ENCODE measurements at places on chromosomes 3 and 15.

DNA sequence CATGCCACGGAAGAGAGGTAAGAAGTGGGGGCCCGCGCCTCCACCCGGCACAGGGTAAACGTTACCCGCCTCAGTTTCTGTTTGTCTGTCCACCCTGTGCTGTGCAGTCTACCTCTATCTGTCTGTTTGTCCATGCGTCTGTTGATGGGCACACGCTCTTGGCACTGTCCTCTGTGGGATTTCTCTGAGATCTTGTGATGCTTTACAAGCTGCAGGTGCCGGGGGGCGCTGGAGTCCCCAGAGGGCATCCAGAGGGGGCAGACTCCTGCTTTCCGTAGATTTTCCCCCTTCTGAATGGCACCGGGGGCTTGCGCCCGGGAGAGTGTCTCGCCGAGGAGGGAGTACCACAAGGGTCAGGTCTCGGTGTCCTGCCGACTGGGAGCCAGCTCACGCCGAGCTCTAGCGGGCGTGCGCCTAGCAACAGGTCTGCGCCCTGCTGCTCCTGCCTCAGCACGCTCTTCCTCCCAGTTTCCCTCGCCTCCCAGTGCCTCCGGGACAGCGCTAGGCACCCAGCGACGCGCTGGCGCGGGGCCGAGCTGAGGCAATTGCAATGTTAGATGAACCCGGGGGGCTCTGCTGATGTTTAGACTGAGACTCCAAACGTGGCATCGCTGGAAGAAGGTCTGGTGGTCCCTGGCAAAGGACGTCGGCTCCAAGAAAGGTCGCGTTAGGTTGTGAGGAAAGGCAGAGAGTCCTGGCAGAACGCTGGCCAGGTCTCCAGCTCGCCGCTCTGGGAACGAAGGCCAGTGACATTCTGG is 667 bp downstream of the CEMIP start:
- no peaks in the 10 kb centered on the region for H3K36me3 ChIP-seq
- H3K4me1 ChIP-seq = peaks cover 2% of the 10 kb centered on the region
- peaks cover 12% of the 10 kb centered on the region for H3K27me3 ChIP-seq
- DNase-seq = no peak

DNA sequence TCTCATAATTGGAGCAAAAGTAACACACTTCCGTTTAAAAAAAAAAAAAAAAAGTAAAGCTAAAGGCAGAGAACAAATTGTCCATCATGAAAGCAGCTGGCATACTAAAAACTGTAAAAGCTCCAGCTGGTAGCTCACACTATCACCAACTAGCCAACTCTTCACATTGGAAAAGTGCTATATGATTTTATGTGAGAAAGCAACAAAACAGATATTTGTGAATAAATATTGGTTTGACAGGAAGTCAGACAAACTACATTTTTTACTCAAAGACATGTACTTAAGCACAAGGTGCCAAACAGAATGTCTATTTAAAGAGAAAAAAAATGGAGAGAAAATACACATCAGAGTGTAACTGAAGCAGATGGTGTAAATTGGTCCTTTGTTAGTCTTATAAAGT is 231.2 kb upstream of the CADM2 start:
- DNase-seq = no peak
- no peaks in the 10 kb centered on the region for H3K36me3 ChIP-seq
- no peaks in the 10 kb centered on the region for H3K4me1 ChIP-seq

DNA sequence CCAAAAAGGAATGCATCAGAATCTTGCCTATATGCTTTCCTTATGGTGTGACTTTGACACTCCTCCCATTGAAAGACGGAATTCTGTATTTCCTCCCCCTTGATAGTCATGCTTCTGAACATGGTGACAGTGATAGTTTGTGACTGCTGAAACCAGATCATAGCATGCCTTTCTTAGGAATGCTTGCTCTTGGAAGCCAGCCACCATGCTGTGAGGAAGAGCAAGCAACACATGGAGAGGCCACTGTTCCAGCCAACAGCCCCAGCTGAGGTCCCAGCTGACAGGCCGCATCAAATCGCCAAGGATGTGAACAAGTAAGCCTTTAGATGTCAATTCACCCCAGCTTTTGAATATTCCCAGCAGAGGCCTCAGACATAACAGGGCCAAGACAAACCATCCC is 100.1 kb downstream of the IGF2BP2 start:
- DNase-seq = no peak
- no peaks in the 10 kb centered on the region for H3K36me3 ChIP-seq
- peaks cover 3% of the 10 kb centered on the region for H3K4me1 ChIP-seq
- no peak overlapping the region for H3K4me3 ChIP-seq

DNA sequence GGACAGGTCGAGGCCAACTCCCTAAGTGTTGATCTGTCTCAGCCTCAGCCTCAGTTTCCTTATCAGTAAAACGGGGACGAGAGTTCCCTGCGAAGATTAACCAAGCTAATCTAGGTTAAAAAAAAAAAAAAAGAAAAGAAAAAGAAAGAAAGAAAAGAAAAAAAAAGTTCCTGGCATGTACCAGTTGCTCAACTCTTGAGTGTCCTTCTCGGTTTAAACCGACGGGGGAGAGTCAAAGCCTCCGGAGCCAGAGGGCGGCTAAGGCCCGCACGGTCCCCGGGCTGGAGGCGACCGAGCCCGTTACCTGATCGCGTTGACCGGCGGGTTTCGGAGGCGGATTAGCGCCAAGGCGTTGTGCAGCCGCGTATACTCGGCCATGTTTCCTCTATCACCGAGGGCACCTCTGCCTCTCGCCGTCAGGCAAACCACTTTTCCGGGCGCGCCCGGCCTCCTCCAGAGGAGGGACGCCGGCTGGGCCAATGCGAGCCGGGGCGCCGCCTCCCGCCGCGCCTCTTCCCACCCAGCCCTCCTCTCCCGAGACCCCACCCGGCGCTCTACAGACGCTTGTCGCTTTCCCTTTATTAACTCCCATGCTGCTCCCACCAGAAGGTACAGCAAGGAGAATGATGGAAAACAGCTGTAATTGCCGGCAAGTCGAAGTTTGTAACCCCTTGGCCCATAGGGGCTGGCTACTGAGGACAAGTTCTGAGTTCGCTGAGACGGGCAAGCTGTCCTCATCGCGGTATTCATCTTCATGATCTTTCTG is at the start of gene EHHADH:
TSS of gene EHHADH (minus strand) at position 405 of the 766 bp plus-strand sequence. CDS start at position 378, 27 bp downstream.
- no peaks in the 10 kb centered on the region for H3K36me3 ChIP-seq
- no peak within 1 kb of the TSS for H3K27ac ChIP-seq
- H3K4me1 ChIP-seq = no peaks in the 10 kb centered on the region
- H3K27me3 ChIP-seq = no peaks in the 10 kb centered on the region
